ENCODE measurements at places on chromosomes 3 and 15.

DNA sequence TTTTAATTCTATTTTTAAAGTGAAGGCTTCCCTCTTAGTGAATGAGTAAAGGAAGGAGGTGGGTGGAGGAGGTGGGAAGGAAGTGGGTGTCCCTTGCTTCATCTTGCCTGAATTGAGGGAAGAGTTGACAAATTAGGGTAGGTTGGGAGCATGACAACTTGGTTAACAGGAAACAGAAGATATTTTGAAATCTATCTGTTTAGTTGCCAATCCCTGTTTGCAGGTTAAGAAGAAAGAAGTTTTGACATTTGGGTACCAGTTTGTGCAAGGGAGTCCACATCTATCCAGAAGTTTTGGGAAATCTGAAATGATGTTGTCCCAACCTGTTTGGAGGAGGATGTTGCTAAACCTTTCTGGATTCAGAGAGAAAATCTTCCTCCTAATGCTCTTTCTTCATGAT, 204.1 kb upstream of the SUCLG2 start:
- no peak for DNase-seq

DNA sequence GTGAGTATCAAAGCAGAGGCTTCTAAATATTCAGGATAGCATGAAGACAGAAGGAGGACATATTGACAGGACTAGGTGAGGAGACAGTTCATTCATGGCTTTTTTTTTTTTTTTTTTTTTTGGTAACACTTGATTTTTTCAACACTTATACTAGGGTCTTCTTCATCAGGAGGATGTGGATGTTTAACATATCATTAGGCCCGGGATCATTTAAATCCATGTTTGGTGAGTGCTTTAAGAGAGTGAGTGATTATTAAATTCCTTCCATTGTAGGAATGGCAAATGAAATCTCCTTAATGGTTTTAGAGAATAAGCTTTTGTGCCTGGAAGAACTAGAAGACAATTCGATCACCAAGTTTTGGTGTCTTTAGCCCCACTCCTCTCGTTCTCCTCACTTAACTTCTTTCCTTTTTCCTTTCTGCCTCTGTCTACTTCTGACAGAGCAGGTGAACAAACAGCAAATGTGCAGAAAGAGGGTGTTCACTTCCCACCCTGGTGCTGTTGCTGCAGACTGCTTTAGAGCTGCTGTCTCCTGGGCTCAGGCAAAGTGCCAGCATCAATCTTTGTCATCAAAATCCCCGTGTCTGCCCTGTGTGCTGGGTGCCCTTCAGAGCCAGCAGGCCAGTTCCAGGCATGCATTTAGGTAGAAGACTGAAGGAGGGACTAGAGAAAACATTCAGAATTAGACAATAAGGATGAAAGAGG, 35.6 kb upstream of the RAB11A start:
- no peak for DNase-seq

- DNase-seq, result no peak
Observed at GRCh38 chr3:183487896-183488295, 59.5 kb upstream of the MCF2L2 start.

GRCh38 chr3:113594066-113594465, 61.7 kb downstream of the SIDT1 start:
- no peak for DNase-seq

GRCh38 chr3:14792691-14793121, 26.1 kb upstream of the FGD5 start:
- no peak for DNase-seq

GRCh38 chr3:72171463-72171881, 386.5 kb upstream of the PROK2 start:
- no peak for DNase-seq

- no peak for DNase-seq
Observed at GRCh38 chr3:188380722-188381121, 226.8 kb downstream of the LPP start.

DNA sequence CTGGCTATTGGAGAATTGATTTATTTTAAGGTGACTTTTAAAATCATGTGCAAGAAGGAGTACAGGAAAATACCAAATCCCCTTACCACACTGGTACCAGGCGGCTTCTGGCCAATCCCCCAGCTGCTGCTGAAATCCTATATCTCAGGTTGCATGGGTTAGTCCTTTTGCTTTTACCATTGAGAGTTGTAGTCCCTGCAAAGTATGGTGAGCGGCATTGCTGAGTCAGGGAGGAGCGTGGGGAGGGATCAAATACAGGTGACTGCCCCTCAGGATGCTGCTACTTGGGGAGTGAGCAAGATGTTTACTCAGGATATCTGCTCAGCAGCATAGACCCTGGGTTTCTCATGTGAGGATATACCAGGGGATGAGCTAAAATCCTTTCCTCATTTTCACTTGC, 131.9 kb upstream of the STAC start:
- DNase-seq, result no peak

DNA sequence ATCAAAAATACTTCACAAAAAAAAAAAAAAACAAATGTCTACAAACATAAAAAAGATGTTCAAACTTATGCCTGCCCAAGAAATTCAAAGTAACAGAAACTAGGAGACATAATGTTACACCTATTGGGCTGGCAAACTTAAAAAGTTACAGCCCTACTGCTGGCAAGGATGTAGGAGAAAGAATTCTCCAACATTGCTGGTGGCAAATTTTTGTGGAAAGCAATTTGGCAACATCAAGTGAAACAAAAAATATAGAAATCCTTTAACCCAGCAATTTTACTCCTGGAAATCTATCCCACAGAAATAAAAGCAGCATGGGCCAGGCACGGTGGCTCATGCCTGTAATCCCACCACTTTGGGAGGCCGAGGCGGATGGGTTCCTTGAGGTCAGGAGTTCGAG, 73.2 kb downstream of the STAG1 start:
- no peak for DNase-seq

GRCh38 chr3:22245811-22246583, 495.0 kb upstream of the ZNF385D start:
- no peak for DNase-seq

DNA sequence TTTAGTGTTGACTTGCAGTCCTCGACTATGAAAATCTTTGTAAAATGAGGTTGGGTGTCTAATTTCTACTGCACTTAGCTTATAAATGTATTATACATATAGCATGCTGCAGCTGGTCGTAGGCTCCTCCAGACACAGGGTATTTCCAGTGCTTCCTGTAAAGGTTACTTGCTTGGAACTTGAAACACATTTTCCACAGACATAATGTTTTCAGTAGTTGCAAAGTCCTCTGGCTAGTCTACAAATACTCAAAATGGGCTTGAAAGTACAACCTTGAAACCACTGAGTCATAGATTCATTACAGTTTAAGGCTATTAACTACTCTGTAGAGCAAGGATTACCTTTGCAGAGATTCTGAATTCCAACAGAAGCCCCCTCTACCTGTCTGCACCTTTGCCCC, 464.1 kb downstream of the RAP2B start:
- no peak for DNase-seq

DNA sequence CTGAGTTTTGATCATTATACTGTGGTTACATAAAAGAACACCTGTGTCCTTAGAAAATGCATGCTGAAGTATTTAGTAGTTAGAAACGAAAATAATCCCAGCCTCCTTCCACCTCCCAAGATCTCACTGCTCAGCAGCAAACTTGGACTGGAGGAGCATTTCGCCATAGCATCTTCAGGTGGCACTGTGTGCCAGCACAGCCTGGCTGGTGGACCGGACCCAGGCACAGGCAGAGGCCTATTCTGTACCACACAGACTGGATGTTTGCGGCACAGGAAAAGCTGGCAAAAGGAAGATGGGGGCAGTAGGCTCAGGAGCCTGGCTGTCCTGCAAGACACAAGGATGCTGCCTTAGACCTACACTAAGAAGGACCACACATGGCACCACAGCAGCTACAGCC, 10.2 kb downstream of the STIMATE start:
- no peak for DNase-seq

- no peak for DNase-seq
Observed at GRCh38 chr15:56165234-56165633, 78.4 kb downstream of the RFX7 start.

- peak; percentile 89 for DNase-seq
Observed at GRCh38 chr15:44195151-44195740, at the start of gene FRMD5. TSS of gene FRMD5 (minus strand) at chr15:44195271.

- no peak for DNase-seq
Observed at GRCh38 chr3:129445471-129445870, 5.4 kb downstream of the IFT122 start.

DNA sequence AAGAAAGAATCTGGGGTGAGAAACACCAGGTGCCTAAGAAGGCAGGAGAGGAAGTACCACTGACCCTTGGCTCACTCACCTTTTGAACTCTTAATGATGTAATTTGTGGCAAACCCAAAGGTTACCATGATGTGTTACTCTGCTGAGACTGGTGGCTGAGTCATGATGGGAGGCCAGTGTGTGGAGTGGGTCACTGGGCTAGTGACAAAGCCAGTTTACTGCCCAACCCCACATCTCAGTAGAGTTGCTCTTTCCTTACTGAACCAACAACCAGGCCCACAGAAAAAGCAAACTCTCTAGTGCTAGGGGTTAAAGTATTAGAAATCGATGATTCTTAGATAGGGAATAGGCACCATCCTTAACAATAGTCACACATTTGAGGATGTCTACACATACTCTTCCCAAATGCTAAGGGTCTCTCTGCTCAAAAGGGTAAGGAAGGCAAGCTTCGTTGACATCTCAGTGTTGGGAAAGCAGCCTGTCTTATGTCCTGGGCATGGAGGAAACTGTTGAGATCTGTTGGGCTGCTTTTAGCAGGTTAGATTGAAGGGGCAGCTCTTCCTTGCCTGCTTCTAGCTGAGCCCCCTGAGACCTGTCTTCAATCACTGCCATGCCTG, 3.1 kb downstream of the RBP2 start:
- no peak for DNase-seq

- DNase-seq, result peak; percentile 92
Observed at GRCh38 chr3:157532529-157533297, 29.5 kb upstream of the VEPH1 start.

DNA sequence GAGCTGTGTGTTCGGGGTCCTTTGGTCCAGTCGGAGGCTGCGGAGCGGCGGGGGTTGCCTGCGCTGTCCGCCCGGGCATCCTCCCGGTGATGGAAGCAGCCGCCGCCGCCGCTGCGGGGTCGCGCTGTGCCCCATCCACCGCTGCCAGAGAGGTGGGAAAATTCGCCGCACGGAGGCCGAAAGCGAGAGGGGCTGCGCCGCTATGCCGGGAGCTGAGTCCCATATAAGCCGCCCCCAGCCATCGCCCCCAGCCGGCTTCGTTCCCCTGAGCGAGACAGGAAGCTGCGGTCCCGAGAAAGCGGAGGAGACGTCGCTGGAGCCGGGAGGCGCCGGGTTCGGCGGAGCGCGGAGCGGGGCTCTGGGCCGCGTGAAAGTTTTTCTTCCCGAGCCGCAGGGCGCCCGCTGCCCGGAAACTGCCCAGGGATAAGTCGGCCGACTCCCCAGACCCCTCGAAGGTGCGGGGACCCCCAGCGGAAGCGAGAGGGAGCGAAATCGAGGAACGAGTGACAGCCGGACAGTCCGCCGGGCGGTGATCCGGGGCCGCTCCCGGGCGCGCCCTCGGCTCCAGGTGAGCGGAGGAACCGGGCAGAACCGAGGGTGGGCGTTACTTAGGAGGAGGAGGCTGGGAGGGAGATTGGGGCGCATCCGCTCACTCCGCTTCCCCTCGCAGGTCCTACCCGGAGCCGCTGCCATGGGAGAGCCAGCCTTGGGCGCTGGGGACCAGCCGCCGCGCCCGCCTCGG, 574 bp downstream of the CHST2 start:
- peak; percentile 42 for DNase-seq

GRCh38 chr15:32819448-32819847, 101.6 kb downstream of the GREM1 start:
- peak; percentile 82 for DNase-seq

DNA sequence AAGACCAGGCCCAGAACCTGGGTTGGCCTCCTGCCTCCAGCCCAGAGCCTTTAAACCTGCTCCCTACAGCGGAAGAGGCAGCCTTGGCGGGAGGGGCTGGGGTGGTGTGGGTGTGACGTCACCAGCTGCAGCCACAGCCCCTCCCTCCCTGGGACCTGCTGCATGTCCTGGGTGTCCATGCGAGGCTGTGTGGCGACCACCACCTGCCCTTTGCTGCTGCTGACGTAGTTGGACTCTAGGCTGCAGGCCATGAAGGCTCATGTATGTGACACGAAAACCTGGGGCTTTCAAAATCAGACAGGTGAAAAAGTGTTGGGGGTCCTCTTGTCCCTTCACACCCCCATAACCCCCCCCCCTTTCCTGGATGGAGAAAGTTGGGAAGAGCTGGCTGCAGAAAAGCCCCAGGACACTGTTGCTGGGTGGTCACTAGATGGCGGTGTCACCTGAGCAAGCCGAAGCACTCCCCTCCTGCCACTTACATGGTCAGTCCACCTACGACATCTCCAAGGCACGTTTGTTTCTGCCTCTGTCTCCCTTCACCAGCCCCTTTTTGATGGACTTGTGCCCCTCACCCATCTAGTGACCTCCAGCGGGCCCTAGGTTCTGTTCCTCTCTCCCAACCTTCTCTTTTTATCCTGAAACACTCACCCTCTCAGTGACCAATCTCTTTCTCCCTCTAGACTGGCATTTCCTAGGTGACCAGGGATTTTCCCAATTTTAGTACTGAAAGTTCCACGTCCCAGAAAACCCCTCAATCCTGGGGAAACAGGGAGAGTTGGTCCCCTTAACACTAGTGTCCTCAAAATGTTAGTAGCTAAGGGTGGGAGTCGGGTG, 35.2 kb downstream of the SLC6A20 start:
- DNase-seq, result peak; percentile 47

- no peak for DNase-seq
Observed at GRCh38 chr3:44525060-44525459, 29.9 kb upstream of the ZKSCAN7 start.

- no peak for DNase-seq
Observed at GRCh38 chr3:36319680-36320079, 60.6 kb upstream of the STAC start.
